Stimulated activated CD8-positive, alpha-beta memory T cell treated with anti-CD3 and anti-CD28 coated beads, Interleukin-7, amount 100 ng/mL, for 1 hour (primary cell): ENCODE measurements at places on chromosomes 2 and 18.
A peak's percentile ranks its signal among the peaks of the same experiment; 100 is the strongest.

- DNase-seq, result no peak
Measured at GRCh38 chr2:177964892-177965291, 107.7 kb downstream of the PDE11A start.

DNA sequence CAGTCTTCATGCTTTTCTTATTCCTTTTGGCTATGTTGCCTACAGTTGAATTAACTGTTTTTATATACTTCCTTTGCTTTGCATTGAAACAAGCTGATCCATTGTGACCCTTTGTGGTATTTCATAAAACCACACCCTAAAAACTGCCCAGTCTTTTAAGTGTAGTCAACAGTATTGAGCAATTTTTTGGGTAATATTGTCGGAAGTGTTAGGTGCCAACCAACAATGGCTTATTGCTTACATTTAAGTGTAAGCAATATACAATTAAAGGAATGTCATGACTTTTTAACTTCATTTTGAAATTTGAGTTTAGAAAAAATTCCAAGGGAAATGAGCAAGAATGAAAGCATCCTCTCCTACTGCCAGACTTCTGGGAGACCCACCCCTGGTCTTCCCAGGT is 174.1 kb downstream of the NEDD4L start:
- no peak for DNase-seq

DNA sequence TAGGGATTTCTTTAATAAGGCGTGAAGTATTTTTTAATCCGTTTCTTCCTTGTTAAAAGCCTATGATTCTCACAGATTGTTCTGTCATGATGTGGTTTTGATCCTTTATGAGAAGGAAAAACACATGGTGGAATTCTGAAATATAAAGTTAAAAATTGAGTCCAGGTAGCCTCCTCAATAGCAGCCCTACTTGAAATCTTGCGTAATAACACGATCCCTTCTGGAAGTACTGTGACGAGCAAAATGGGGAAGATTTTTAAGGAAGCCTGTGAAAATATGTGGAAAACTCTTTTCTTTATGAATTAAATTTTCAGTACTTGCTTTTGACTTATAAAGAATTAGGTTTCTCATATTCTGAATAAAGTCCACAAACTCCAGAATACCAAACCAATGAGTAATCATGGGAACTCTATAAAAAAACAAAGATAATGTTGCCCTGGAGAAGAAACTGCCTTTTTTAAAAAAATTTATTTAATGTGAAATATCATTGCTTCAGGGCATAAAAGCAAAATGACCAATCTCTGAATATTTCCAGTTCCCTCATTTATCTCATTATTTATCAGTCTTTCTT is 476.4 kb upstream of the ZEB2 start:
- DNase-seq, result no peak

DNA sequence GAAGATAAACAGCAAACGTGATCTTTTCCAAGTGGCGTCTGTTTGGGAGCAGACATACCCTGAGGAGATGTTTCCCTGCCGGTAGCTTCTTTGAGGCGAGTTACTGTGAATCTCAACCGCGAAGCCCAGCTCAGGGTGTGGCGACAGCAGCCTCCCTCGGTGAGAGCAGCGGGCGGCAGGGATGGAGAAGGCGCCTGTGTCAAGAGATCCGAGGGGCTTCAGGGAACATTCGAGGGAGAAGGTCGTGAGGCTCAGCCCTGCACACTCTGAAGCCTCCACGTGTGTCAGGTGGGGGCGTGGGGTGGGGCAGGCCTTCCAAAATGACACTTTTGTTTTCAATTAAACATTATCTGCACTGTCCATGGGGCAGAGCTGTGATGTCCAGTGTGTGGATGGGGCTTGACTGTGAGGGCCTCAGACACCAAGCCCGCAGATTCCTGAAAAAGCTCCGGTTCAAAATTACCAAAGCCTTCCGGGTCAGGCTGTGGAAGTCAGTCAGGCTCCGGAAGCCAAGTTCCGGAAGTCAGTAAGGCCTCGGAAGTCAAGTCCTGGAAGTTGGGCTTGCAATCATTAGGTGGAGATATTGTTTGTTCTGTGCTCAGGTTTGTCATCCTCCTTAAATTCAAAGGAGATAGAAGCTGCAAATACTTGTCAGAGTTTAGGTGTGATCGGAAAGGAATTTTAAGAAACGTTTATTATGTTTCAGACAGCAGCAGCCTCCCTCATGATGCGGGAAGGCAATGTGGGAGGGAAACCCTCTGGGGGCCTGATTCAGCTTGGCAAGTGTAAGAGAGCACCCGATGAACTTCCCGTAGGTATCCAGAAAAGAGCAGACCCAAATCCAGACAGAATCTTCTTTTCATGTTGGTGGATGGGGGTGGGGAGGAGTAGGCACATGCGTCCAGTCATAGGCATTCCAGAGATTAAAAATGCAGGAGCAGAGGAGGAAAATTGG is 20.7 kb downstream of the SMIM21 start:
- DNase-seq, result no peak

- DNase-seq, result peak; percentile 23
Measured at GRCh38 chr2:218962859-218963492, 3.5 kb downstream of the CDK5R2 start.

- no peak for DNase-seq
Measured at GRCh38 chr2:128505150-128505490, 186.5 kb upstream of the HS6ST1 start.

DNA sequence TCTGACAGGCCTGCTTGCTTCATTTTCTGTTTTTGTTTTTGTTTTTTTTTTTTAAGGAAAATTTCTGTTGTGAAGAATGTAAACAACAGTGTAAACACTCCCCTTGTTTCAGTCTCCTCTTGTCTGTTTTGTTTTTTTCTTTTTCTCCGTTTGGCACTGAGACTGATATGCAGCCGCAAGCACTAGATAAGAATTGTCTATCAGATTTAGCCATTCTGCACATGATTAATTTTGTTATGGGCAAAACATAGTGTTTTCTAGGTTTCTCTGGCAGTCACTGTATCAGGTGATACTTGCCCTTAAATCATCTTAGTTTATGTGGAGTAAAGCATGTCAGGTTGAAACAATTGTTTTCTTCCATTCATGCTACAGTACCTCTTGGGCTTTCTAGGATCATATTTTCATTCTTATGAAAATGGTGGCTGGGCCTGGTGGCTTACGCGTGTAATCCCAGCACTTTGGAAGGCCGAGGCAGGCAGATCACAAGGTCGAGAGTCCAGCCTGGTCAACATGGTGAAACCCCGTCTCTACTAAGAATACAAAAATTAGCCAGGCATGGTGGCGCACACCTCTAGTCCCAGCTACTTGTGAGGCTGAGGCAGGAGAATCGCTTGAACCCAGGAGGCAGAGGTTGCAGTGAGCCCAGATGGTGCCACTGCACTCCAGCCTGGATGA is 12.9 kb upstream of the RBMS1 start:
- DNase-seq, result no peak

GRCh38 chr18:75154259-75154658 is 54.7 kb downstream of the PTGR3 start:
- DNase-seq, result no peak

- DNase-seq, result no peak
Measured at GRCh38 chr2:124814968-124815745, 790.1 kb downstream of the CNTNAP5 start.

DNA sequence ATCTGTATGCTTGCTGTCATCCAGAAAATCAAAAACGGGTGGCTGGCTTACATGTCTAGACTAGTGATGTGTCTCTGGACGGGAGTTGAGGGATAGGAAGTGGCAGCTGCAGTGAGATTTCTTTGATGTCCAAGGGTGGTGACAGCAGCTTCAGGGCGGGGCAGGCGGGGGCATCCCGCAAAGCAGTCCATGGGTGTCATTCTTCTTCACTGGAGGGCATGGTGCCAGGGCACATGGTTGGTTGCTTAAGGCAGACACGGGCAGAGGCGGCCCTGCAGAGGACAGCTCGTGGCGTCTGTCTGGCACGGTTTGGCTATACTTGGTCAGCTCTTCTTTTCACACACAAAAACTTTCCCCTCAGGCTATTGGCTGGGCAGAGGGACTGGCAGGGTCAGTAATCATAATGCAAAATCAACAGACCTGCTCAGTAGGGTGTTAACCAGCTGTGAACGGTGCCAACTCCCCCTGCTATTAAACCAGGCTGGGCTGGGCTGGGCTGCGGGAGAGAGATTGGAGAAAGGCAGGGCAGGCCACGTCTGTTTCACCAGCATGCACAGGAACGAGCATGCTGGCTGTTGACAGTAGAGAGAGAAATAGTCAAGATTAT is 63.7 kb downstream of the COL4A3 start:
- no peak for DNase-seq

- no peak for DNase-seq
Measured at GRCh38 chr2:142557391-142557790, 320.1 kb upstream of the KYNU start.

DNA sequence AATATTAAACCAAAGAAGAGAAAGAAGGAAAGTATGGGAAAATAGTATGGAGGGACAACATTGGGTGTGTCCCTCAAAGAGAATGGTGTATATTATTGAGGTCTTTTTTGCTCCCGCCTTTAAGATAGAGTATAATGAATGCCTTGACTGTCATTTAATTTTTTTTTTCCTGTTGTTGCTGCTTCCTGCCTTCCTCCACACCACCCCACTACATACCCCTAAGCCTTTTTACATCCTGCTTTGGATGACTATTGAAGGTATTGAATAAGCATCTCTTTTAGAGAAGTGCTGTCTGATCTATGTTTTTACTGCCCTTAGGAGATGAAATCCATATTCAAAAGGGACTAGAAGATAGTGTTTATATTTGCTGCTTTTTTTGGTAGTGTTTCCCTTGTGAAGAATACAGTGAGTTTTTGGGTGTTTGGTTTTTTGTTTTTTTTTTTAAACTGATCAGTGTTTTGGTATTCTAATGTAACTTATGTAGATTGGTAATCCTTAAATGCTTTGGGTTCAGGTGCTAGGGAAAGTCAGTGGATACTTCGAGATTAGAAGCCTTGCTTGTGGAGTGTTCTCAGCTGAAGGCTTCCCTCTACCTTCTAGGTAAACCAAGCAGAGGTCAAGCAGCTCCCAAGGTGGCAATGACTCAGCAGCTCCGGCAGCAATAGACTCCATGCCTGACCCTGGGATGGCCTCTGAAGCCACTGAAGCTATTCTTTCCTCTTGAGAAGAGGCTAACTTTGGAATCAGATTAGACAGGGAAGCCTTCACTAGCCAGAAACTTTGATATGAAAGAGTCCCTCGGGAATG is 5.0 kb downstream of the FZD7 start:
- DNase-seq, result no peak

GRCh38 chr18:70693246-70693645 is 404.4 kb downstream of the SOCS6 start:
- DNase-seq, result no peak

DNA sequence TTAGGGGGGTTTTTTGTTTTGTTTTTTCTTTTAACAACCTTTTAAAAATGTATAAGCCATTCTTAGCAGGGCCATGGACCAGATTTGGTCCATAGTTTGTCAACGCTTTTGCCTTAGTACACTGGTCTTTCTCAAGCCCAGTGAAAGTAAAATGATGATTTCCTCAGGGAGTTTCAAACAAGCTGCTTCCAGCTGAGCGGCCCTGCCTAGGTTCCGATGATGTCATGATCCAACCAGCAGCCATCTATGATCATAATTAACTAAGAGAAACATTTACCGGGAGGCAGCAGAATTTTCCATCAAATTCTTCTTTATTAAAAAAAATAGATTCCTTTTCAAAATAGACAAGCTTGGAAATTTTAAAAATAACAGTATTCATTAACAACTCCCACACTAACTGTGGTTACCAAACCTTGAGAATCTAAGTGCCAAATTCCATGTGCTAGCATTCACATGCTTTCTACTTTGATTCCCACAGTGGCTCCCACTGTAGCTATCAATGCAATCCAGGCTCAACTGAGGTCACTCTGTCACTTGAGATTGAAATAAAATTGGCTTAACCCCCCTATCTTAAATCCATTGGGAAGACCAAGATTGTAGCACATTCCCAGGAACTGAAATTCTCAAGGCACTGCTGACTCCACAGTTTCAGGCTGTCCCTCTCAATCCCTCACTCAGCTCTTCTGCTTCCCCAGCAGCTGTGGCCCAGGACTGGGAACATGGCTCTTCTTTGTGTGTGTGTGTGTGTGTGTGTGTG is 148.9 kb downstream of the RNF152 start:
- no peak for DNase-seq

GRCh38 chr18:53886058-53886457 is 338.4 kb downstream of the MBD2 start:
- DNase-seq, result no peak

DNA sequence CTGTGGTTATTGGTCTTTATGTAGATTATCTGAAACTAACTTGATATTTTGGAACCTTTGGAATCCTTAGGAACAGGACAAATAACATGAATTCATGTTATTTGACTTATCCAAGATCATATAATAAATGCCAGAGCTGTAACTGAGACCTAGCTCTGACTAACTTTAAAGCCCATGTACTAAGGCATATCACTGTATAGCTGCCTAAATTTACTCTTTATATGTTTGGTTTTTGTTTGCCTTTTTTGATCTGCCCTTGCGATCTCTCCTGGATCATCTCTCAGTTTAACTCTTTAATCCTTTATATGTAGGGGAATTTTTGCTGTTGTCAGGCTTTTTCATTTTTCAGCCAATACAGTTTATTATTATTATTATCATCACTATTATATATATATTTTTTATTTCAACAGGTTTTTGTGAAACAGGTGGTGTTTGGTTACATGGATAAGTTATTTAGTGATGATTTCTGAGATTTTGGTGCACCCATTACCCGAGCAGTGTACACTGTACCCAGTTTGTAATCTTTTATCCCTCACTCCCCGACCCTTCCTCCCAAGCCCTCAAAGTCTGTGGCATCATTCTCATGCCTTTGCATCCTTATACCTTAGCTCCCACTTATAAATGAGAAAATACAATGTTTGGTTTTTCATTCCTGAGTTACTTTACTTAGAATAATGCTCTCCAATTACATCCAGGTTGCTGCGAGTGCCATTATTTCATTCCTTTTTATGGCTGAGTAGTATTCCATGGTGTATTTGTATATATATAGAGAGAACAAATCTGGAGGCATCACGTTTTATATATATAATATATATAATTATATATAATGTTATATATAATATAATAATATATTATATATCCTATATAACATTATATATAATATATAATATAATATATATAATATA is 48.9 kb downstream of the APLF start:
- no peak for DNase-seq

GRCh38 chr18:30582078-30582477 is 460.5 kb downstream of the DSC3 start:
- DNase-seq, result no peak

- DNase-seq, result no peak
Measured at GRCh38 chr2:128415779-128416061, 97.1 kb upstream of the HS6ST1 start.

DNA sequence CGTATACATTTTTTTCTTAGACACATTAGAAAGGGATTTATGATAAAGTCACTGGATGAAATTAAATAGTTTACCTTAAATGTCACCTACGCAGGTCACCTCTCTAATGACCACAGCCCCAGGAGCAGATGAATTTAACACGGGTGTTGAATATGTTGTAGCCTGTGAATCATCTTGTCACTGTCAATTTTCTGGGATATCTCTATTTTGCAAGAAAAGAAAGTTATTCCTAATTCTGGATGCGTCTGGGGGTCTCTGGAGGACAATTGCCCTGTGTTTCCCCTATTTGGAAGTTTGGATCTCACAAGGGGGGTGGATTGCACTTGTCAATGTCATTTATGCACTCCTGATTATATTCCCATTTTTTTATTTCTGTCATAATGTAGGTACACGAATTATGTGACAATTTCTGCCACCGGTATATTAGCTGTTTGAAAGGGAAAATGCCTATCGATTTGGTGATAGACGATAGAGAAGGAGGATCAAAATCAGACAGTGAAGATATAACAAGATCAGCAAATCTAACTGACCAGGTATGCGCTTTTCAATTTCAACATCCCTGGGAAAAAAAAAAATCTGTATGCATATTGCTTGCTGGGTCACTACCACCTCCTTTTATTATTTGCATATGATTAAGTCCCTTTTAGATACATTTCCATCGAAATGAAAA is 7.7 kb downstream of the MEIS1 start:
- no peak for DNase-seq
